ENCODE measurements at places on chromosomes 5 and 9.

DNA sequence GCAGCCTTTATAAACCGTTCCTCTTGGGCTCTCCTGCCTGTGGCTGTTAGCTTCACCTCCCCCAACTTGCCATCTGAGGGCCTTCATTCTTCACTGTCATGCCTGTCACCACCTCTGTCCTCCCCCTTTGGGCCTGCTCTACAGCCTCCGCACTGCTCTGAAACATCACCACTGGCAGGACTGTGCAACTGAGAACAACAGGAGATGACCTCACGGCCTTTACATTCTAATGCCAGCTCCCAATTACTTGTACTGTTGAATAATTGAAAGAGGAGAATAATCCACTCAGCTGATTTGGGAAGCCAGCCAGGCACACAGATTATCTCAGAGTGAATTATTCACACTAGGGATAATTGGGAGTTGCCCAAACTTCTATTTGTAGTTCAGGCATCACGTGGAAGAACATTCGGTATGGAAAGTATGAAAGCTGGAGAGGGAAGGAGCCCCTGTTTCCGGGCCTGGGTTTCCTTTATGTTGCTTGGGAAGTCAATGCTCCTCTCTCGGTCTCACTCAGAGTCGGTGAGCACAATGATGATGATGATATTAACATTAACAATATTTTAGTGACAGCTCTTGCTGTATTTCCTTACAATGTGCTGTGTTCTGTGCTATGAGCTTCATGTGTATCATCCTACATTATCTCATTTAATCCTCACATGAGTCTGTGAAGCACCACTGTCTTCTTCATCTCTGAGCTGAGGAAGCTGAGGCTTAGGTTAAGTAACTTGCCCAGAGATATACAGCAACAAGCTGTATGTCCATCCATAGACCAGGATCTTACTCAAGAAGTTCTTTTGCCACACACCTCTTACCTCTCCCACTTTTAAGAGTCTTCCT lies 99.3 kb upstream of the LRRTM2 start:
- no peak for DNase-seq

DNA sequence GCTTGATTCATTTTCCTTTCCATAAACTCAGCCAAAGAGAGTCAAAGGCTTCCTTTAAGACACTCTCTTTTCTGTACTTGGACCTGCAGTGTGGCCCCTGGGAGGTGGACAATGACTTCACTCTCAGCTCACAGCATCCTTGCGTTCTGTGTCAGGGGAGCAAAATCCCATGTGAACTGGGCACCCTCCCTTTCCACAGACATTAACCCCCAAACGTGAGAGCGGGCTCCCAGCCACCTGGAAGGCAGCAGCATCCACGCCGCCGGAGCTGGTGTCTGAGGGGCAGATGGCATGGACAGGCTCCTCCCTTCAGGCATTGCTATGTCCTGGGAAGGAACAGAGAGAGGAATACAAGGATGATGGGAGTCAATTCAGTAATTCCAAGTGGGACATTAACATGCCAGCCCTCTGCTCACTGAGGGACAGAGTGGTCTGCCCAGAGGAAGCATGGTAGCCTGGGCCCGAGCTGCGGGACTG lies 39.5 kb downstream of the TRIP13 start:
- DNase-seq = no peak

DNA sequence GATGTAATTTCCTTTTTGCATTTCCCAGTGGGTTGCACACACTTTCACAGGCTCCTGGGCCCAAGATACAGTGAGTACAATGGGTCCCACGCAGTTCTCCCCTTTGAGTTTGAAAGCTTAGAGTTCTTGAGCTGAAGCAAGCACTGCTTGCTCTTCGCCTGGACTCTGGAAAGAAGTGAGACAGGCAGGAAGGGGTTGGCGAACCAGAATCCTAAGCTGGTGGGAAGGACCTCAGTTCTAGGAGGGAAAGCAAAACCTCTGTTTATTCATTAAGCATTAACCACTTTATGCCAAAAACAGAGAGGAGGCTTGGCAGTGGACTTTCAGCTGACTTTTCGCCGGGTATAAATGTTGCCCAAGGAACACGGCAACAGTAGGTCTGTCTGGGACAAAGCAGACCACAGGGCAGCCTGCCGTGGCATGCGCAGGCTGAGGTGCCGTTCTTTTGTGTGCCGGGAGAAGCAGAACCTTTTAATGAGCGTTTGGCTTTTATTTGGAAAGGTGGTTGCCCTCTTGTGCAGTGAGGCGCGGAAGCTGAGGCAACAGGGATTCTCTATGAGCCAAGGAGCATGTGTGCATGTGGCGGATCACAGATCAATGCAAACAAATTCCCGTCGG lies 239.9 kb upstream of the PANK3 start:
- DNase-seq = no peak

DNA sequence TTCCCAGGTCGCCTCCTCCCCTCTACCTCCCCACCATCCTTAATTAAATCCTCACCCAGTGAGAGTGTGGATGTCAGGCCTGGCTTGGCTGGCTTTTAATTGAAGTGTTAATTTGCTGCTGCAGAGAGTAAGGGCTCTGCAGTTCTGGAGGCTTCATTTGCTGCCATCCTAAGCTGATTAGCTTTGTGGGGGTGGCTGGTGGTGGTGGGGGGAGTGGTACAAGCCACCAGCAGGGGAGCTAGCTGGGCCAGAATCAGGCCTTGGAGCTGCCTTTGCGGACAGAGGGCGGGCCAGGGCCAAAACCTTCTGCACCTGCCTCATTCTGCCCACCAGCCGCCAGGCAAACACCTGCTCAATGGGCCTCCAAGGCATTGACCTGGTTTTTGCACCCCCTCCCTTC lies 26.8 kb upstream of the TIFAB start:
- DNase-seq = no peak

GRCh38 chr5:149053072-149053695 lies 9.7 kb downstream of the SH3TC2 start:
- DNase-seq = no peak

GRCh38 chr5:131679911-131680310 lies 44.9 kb upstream of the RAPGEF6 start:
- DNase-seq = peak; percentile 57

DNA sequence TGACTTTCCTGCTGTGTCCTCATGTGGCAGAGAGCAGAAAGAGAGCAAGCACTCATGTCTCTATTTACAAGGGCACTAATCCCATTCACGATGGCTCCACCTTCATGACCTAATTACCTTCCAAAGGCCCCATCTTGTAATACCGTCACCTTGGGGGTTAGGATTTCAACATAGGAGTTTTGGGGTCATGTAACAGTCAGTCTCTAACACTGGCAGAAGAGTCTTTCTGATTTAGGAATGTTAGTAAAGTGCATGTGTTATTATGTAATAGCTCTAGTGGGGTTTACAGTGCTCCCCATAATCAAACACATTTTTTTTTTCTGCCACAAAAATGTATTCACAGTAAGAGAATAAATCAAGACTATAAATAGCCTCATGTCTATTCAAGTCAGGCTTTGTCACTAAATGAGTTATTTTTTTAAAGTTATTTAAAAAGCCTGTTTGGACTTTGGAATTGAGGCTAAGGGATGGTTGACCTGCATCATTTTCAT lies 19.1 kb downstream of the GALNT10 start:
- DNase-seq = no peak

GRCh38 chr9:126223798-126224531 lies 102.7 kb upstream of the MVB12B start:
- no peak for DNase-seq

DNA sequence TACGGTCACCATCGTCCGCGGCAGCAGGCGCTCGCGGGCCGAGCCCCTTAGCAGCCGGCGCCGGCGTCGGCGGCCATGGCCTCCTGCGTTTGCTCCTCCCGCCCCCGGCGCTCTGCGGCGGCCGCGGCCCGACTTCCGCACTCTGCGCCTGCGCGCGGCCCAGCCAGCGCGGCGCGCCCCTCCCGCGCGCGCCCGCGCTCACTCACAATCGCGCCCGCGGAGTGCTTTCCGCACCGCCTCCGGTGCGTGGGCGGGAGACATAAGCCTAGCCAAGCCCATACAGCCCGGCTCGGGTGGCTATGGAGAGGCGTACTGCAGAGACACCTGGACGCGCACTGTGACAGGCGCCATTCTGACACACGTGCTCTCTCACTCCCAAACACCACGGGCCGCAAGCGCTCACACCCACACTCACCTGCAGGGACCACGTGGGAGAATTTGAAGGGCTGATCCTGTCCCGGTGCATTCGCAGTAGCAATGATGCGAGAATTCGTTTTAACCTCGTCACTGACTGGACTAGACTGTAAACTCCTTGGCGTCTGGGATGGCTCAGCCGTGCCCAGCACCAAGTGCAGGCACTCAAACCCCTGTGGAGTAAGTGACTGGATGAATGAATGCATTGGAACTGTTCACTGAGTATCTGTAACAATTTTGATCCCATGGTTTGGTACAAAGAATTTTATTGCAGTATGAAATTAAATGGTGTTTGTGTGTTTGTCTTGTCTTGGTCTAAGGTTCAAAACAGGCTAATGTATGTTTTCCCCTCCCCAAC lies at the start of gene RNF145:
TSS of gene RNF145 (minus strand) at position 116 of the 772 bp plus-strand sequence. CDS start 5,936 bp downstream, outside the sequence.
- DNase-seq = peak; percentile 74

- peak; percentile 9 for DNase-seq
These were observed 37.4 kb downstream of the SNX30 start for GRCh38 chr9:112787978-112788377.

GRCh38 chr9:19387317-19387716 lies 7.3 kb upstream of the RPS6 start:
- DNase-seq = no peak

GRCh38 chr5:2515180-2515764 lies 236.2 kb downstream of the IRX2 start:
- no peak for DNase-seq

GRCh38 chr5:159874263-159874662 lies 42.0 kb upstream of the ADRA1B start:
- DNase-seq = peak; percentile 32

- no peak for DNase-seq
These were observed 590.3 kb upstream of the C9orf72 start for GRCh38 chr9:28163619-28164018.

GRCh38 chr5:133260715-133261114 lies 208.9 kb downstream of the HSPA4 start:
- no peak for DNase-seq

GRCh38 chr9:69140123-69140735 lies 33.8 kb upstream of the TJP2 start:
- no peak for DNase-seq

DNA sequence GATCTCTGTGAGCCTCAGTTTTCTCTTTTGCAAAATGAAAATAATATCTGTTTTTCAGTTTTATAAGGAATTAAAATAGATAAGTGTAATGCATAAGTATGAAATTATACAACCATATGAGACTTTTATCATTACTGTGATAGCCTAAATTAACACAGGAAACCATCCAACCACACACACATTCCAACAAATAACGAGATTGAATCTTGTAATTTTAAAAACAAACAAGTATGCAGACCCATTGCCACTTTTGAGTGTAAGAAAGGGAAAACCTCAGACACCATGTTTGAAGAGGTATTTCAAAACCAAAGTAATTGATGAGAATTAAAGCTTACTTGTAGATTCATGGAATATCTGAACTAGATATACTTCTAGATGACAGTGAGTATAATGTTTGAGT lies 32.0 kb downstream of the XRCC4 start:
- DNase-seq = no peak

- peak; percentile 72 for DNase-seq
These were observed 207.9 kb downstream of the C9orf50 start for GRCh38 chr9:129412814-129413536.

GRCh38 chr9:129476821-129477611 lies 143.9 kb downstream of the C9orf50 start:
- DNase-seq = peak; percentile 70

DNA sequence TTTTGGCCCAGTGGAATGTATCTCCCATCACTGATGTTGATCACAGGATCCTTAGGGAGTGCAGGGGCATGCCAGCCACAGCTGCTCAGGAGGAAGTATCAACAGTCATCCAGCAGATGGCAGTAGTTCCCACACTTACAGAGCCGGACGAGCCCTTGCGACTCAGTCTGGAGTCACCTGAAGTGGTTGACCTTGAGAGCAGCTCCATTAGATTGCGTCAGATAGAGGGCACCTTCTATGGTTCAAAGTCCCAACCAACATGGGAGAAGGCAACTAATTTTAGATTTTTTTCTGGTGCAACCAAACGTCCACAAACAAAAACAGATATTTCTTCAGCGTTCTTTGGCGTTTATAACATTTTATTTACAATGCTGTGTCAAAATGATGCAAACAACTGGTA lies 124.5 kb downstream of the EGFLAM start:
- DNase-seq = peak; percentile 60

GRCh38 chr9:70438341-70438928 lies 24.0 kb upstream of the KLF9 start:
- DNase-seq = peak; percentile 87

GRCh38 chr9:89548071-89548638 lies 50.2 kb upstream of the SEMA4D start:
- no peak for DNase-seq

- DNase-seq = no peak
These were observed 3.1 kb downstream of the MRPS2 start for GRCh38 chr9:135503371-135504261.

GRCh38 chr9:130328349-130328801 lies 62.8 kb downstream of the HMCN2 start:
- DNase-seq = peak; percentile 23

- no peak for DNase-seq
These were observed 25.7 kb downstream of the LRRTM2 start for GRCh38 chr5:138849439-138849838.

- peak; percentile 93 for DNase-seq
These were observed 127.9 kb downstream of the EFNA5 start for GRCh38 chr5:107542831-107543231.

DNA sequence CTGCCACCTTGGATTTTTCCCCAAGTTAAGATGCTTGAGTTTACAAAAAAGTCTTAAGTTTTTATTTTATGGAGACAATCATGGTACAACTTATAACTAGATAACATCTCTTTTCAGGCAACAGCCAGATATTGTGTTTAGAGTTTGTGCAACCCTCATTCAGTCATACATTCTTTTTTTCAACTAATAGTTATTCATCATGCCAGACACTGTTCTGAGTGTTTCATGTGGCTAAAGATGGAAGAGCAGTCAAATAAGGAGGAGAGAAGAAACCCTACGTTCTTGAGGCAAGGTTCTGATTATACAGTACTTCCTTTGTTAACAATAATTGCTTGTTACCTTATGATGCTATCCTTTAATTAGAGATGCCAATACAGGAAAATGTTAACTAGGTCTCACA lies 42.1 kb upstream of the ZNF462 start:
- no peak for DNase-seq

- DNase-seq = peak; percentile 30
These were observed 247.4 kb downstream of the CDH9 start for GRCh38 chr5:26791021-26791420.

GRCh38 chr9:99752417-99753109 lies 69.1 kb upstream of the NR4A3 start:
- peak; percentile 69 for DNase-seq

GRCh38 chr9:98323831-98324135 lies 68.3 kb upstream of the TBC1D2 start:
- DNase-seq = no peak

- DNase-seq = no peak
These were observed 1865.4 kb downstream of the MAT2B start for GRCh38 chr5:165370794-165371193.

DNA sequence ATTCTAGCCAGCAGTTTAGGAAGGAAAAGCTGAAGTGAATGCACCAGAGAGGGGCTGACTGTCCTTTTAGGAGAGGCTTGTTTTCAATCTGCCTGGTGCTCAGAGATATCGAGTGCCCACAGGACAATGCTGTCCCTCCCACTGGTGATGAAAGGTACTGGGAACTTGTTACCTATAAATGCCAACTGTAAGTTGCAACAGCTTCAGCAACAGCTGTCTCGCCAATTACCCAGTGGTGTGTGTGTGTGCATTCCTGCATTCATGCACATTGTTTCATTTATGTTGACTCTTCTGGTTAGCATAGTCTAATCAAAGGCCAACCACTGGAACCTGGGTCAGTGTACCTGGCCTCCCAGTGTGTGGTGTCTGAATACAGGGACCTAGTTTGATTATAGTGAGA lies 161.1 kb downstream of the CSNK1G3 start:
- DNase-seq = peak; percentile 72
